ENCODE measurements at places on chromosomes 5 and 9.

DNA sequence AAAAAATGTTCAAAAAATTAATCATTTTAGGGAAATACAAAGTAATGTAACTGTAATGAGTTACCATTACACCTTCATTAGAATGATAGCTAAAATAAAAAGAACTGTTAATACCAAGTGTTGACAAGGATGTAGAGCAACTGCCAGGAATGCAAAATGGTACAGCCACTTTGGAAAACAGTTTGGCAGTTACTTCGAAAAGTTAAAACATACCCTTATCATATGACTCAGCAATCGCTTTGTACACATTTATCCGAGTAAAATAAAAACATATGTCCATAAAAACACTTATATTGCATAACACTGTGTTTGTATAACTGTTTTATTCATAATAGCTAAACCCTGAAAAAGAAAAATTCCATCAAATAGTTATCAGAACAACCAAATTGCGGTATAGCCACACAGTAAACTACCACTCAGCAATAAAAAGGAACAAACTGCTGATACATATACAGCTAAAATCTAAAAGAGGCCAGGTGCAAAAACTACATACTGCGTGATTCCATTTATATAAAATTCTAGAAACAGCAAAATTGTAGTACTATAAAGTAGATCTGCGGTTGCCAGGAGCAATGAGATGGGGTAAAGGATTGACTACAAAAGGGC is 61.7 kb downstream of the RFX3 start:
- no peak for DNase-seq

- DNase-seq, result no peak
Measured at GRCh38 chr5:111389390-111390082, 122.8 kb downstream of the STARD4 start.

GRCh38 chr9:13234932-13235331 is 44.6 kb downstream of the MPDZ start:
- DNase-seq, result no peak

DNA sequence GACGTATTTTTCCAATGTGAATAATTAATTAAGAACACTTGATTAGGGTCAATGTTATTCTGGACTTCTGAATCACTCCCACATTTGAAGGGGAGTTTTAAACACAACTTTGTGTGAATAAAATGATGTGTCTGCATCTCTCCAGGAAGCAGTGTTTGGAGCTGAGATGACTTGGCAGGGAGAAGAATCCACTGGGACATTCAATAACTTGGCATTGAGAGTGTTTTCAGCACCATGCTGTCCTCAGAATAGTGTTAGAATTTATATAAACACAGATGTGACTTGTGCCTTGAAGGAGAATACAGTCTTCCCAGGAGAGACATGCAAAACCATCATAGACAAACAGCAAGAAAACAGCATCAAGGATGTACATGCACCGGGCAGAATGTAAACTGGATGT is 32.7 kb upstream of the KCNMB1 start:
- DNase-seq, result no peak

GRCh38 chr5:95915999-95916686 is 45.5 kb downstream of the ELL2 start:
- DNase-seq, result no peak

DNA sequence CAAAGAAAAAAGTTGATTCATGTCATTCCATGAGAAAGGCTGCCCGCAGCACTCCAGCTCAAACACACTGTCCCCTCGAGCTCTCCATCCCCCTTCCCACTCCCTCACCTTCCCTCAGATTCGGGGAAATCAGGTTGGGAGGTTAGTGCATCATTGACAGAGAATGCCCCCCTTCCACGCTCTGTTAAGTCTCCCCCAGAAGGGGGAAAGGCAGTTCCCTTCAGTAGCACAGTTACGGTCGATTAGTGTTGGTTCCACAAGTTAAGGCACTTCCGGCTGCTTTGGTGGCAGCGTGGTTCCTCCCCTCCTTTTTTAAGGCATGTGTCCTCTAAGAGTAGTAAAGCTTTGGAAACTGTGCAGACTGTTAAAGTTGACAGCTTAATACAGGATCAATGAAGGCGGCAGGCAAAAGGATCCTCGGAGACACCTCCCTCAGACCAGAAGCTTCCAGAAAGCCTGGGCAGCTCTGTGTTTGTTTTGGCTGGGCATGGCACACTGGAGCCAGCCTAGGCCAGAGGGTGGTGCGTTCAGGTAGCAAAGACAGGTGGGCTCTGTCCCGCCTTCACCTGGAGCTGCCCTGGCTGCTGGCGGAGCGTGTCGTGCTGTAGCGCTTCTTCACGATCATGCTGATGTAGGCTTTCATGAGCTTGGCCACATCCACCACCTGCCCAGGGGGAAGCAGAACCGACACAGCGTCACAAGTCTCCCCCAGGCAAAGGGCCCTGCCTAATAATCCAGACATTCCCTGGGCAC is 49.5 kb upstream of the RETREG1 start:
- no peak for DNase-seq

DNA sequence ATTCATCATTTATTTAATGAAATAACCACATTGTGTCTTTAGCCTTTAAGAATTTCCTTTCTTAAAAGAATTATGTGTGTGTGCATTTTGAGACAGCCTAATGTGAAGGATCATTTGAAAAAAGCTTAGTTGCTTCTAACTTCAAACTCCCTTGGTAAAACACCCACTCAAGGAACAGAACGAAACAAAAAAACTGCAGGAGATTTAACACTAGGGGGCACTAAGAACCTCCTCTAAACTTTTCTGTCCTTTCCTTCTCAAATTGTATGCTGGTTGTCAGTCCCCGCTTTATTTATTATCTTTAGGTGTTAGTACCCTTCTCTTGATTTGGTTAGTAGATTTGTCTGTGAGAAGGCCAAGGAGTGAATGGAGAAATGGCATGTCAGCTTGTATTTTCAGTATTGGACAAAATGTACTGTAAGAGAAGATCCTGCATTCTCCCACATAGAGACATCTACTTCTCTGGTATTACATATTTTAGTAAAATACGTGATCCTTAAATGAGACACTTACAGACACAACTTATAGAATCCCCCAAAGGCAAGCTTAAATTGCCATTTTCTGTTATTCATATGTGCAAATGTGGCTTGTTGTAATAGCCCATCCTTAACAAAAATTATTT is 229.7 kb downstream of the MRPS30 start:
- no peak for DNase-seq

- no peak for DNase-seq
Measured at GRCh38 chr5:137611011-137611580, 112.0 kb upstream of the SPOCK1 start.

Data from CD4-positive, alpha-beta T cell treated with Interleukin-1 beta for 1 hour (primary cell).